ENCODE measurements at places on chromosomes 1 and 21.

DNA sequence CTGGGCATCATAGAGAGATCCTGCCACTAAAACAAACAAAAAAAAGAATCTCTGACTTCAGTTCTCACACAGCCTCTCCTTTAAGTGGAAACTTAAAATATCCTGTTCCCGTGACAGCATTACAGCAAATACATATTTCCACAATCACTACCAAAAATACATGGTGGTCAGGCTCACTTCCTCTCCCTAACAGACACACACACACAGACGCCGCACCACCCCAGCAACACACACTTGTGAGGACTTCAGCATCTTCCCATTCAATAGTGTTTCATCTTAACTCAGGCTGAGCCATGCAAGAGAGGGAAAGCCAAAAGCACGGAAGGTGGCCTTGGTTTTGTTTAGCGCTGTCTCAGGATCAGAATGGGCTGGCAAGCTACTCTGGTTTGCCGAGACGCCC, 21.9 kb downstream of the KIAA1614 start:
- DNase-seq: no peak

- DNase-seq: peak; percentile 16
These were observed 897 bp downstream of the SLC25A24 start for GRCh38 chr1:108199201-108199691.

DNA sequence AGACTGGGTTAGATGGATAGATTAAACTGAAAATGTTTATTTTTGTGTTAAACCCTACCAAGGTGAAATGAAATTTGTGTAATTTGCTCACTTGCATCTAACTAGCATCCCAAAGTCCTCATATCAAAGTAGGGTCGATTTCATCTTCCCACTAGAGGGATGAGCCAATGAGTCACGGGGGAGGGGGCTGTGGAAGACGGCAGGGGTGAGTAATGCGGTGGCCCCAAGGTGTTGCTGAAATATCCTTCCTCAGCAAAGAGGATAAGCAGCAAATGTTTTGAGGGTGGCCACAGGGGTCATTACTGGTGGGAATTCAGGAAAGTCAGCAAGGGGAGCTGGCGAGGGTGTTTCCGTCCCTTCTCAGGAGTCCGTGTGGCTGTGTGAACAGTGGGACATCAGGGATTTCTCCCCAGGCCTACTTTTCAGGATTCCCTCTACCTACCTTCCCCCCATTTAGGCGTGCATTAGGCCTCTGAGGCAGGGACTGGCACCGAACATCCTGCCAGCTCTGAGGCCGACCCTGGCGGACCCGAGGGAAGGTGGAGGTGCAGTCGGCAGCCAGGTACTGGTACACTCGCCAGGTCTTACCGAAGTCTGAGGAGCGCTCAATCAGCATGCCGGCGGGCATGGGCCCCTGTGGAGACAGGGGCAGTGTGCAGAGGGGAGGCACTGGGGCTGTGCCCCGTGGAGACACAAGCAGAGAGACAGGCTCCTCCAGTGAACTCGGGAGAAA, 18.1 kb downstream of the LAMB3 start:
- no peak for DNase-seq

- no peak for DNase-seq
These were observed 34.5 kb upstream of the GPR37L1 start for GRCh38 chr1:202088206-202088605.

DNA sequence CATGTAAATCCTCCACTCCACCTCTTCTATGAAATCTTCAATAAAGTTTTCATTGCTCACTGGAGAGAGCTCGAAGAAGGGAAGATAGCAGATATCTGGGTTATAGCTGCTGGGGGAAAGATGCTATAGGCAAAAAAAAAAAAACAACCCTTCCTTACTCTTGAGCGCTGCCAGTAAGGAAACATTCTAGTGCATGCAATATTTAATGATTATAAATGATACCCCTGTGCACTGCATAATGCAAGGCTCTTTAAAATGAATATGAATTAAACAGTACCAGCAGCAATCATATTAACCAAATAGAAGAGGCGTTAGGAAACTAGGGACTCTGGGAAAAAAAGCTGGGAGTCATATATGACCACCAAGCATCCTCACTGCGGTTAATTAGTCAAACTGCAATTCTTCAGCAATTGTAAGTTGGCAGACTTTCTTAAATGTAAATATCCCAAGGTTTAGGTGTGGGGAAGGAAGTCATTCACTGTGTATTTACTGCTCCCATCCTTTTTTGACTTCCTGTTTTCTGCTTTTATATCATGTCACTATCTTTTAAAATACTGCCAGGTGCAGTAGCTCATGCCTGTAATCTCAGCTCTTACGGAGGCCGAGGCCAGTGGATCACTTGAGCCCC, 3.7 kb upstream of the DMRTB1 start:
- DNase-seq: no peak

DNA sequence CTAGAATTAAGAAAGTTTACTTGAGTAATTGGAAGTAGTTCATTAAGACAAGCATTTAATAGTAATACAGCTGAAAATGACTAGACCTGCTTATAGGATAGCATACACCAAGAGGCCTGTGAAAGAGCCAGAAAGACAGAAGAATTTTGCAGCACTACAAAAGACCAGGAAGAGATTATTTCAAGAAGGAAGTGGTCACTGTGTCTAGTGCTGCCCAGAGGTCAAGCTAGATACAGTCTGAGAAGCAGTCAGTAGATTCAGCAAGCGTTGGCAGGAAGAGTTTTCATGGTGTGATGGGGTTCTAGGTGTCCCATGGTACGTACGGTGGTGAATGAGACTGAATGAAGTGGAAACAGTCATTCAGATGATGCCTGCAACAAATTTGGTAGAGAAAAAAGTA, 31.5 kb downstream of the RGS8 start:
- no peak for DNase-seq

GRCh38 chr1:40736085-40736531, 44.6 kb downstream of the NFYC start:
- DNase-seq: no peak

Data from HCT116 (cell line).